ENCODE measurements at places on chromosomes 7 and 10. TPM values are rescaled to one million over a fixed set of nuclear protein-coding genes. Genes with fewer than 3 reads are reported as not detected.

Gene SPOCK2
- total RNA-seq: not detected

DNA sequence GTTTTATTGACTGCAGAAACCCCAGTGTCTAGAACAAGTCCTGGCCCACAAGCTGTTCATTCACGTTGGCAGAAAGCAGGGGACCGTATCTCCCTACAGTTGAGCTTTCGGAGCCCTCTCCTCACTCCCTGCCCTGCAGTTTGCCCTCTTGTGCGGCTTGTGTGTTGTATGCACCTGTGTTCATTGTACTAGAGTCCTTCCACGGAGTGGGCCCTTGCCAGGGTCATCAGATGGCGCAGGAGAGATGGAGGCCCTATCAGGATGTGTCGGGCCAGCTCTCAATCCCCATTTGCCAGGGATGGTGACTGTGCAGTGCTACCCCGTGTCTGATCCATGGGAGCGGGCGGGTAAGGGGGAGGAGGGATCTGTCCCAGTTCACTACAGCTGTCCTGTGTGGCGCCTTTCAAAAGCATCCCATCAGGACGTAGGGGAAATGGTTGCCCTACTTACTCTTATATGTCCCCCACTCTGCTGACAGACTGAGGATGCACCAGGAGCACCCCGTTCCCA lies 77.4 kb upstream of the PRR15 start:
- no peak overlapping the region for H3K4me3 ChIP-seq
- no peaks in the 10 kb centered on the region for H3K27me3 ChIP-seq
- no peak for DNase-seq
- H3K36me3 ChIP-seq: no peaks in the 10 kb centered on the region

GRCh38 chr7:27165996-27166530 lies 726 bp upstream of the HOXA9 start:
- no peak overlapping the region for H3K27ac ChIP-seq
- H3K36me3 ChIP-seq: no peaks in the 10 kb centered on the region
- no peak overlapping the region for H3K4me3 ChIP-seq
- no peaks in the 10 kb centered on the region for H3K4me1 ChIP-seq
- DNase-seq: no peak
- H3K27me3 ChIP-seq: peaks cover 76% of the 10 kb centered on the region

Gene RAMP3
- not detected for total RNA-seq

- H3K27ac ChIP-seq: no peak overlapping the region
- no peaks in the 10 kb centered on the region for H3K27me3 ChIP-seq
- H3K4me1 ChIP-seq: no peaks in the 10 kb centered on the region
- no peaks in the 10 kb centered on the region for H3K36me3 ChIP-seq
Measured at GRCh38 chr10:124164264-124164663, 70.9 kb upstream of the CHST15 start.

- H3K4me1 ChIP-seq: no peaks in the 10 kb centered on the region
- DNase-seq: no peak
- H3K4me3 ChIP-seq: no peak overlapping the region
- H3K36me3 ChIP-seq: no peaks in the 10 kb centered on the region
- H3K27me3 ChIP-seq: no peaks in the 10 kb centered on the region
Measured at GRCh38 chr7:158164101-158165095, 423.2 kb downstream of the PTPRN2 start.

Gene CISD1
- total RNA-seq: 25.8 TPM

Gene TRIM50
- total RNA-seq: not detected

GRCh38 chr10:22268503-22268902 lies 47.7 kb upstream of the COMMD3 start:
- no peaks in the 10 kb centered on the region for H3K36me3 ChIP-seq

Gene TAS2R5
- total RNA-seq: 0.36 TPM

GRCh38 chr7:107232568-107233090 lies 63.8 kb downstream of the HBP1 start:
- DNase-seq: peak; percentile 62
- no peak overlapping the region for H3K27ac ChIP-seq
- H3K4me3 ChIP-seq: no peak overlapping the region
- no peaks in the 10 kb centered on the region for H3K27me3 ChIP-seq
- H3K36me3 ChIP-seq: no peaks in the 10 kb centered on the region

DNA sequence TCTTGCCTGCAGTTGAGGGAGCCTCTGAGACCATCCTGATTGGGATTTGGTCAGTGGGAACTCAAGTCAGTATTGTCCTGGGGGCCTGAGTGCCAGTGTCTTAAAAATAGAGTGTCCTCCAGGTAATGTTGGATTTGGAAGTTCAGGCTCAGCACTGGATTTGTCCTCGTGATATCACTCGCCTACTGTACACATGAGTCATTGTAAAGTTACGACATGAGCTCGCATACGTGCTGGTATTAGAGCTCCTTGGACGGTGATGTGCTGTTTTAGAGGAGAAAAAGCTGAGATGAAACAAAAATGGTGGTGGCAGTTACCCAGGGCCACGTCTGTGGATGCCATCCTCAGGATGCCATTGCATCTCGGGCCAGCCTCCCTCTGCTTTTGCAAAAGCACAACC lies 78.2 kb downstream of the MGMT start:
- H3K27ac ChIP-seq: no peak overlapping the region
- peaks cover 2% of the 10 kb centered on the region for H3K4me1 ChIP-seq
- peak; percentile 49 for DNase-seq

GRCh38 chr7:44187636-44188416 lies 1.4 kb downstream of the GCK start:
- DNase-seq: no peak
- H3K4me3 ChIP-seq: no peak overlapping the region
- no peaks in the 10 kb centered on the region for H3K36me3 ChIP-seq
- H3K4me1 ChIP-seq: peaks cover 2% of the 10 kb centered on the region
- peaks cover 17% of the 10 kb centered on the region for H3K27me3 ChIP-seq
- H3K27ac ChIP-seq: no peak overlapping the region

- DNase-seq: no peak
- H3K36me3 ChIP-seq: no peaks in the 10 kb centered on the region
- no peak overlapping the region for H3K27ac ChIP-seq
- no peaks in the 10 kb centered on the region for H3K4me1 ChIP-seq
- no peaks in the 10 kb centered on the region for H3K27me3 ChIP-seq
Measured at GRCh38 chr7:63900394-63901203, 98.0 kb upstream of the ZNF722 start.

Gene TMEM229A
- not detected for total RNA-seq

GRCh38 chr10:80537086-80537735 lies 491 bp upstream of the SH2D4B start:
- H3K27ac ChIP-seq: no peak overlapping the region
- DNase-seq: no peak

Gene HSPA12A
- 16.1 TPM for total RNA-seq

Gene BTBD16
- total RNA-seq: not detected
